ENCODE measurements at places on chromosomes 1 and 21.
A peak's percentile ranks its signal among the peaks of the same experiment; 100 is the strongest.

- peak; percentile 69 for DNase-seq
Measured at GRCh38 chr1:8120693-8121260, 94.7 kb upstream of the ERRFI1 start.

DNA sequence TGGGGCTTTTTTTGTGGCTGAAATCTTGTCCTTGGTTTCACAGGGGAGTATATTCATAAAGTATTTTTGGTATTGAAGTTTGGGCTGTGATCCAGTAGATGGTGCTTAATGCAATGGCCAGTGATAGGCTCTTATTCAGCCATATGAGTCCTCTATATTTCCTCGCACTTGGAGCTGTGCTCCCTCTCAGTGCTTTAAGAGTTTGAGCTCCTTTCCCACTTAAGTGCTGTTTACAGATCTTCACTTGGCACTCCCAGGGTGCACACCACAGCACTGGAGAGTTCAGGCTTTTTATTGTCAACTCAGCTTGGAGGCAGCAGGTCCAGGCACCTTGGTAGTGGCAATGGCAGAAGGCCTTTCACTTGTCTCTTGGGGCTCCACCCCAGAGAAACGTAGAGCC lies 54.9 kb downstream of the DRAM2 start:
- DNase-seq = no peak

GRCh38 chr1:54668567-54668966 lies 27.0 kb downstream of the MROH7 start:
- no peak for DNase-seq

- no peak for DNase-seq
Measured at GRCh38 chr1:216626394-216627067, 96.7 kb downstream of the ESRRG start.

- DNase-seq = no peak
Measured at GRCh38 chr1:9416506-9416905, 122.8 kb upstream of the SLC25A33 start.

DNA sequence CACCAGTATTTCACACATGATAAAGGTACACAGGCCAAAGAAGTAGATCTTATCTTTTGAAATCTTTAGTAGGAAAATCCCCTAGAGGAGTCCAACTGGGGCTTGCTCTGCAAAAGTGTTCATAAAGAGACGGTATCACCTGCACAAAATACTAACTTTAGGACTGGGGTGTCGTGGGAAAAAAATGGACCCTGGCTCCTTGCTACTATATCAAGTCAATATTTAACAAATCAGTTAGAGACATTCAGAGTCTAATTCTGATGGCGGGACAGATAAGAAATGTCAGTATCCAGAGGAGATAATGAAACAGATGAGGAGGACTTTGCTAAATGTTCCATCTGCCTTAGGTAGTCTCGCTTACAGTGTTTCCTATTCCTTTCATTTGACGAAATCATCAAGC lies 25.6 kb upstream of the CNN3 start:
- no peak for DNase-seq

DNA sequence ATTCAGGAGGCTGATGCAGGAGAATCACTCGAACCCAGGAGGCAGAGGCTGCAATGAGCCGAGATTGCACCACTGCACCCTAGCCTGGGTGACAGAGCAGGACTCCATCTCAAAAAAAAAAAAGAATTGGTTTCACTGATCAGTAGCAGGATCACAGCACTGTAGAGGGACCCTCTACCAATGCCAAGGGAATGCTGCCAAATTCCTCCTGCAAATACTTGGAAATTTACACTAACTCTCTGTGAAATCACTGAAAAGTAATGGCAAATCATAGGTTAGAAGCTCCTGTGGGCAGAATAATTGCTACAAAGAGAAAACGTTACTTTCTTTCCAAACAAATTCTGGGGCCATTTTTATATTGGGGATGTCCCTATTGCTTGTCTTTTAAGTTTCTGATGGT lies 6.7 kb upstream of the GPR25 start:
- no peak for DNase-seq

DNA sequence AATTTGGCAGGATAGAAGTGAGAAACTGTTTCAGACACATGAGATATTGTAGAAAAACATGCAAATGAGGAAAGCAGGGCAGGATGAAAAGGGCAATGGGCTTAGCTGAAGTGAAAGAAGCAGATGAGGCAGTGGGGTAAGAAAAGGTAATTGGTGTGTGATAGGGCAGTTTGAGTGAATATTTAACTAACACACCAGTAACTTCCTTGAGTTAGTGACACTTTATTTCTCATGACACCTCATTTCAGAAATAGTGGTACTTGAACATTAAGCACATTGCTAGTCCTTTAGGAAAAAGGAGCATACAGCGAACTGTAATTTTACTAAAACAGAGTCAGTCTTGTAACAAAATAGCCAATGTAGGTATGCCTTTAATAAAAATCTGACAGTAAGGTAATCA lies 415.0 kb downstream of the DPYD start:
- DNase-seq = no peak

DNA sequence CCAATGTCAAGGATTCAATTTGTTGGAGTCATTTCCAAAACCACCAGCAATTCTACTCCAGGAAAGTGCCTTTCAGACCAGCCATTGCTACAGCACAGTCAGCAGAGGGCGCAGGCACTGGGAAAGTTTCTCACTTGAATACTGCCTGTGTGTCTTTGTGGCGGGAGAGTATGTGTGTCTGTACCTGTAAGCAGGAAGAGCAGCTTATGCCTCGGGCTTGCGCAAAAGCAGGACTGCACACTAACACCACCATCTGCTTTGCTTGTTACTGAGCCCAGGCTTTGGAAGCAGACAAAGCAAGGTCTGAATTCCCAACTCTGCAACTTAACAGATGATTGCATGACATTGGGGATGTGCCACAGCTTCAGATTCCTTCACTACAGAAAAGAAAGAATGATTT lies 7.0 kb upstream of the CTSE start:
- peak; percentile 74 for DNase-seq

- DNase-seq = no peak
Measured at GRCh38 chr1:44016041-44016889, 15.0 kb downstream of the SLC6A9 start.

- no peak for DNase-seq
Measured at GRCh38 chr1:53549781-53550180, 90.6 kb downstream of the DMRTB1 start.

GRCh38 chr1:89908672-89909436 lies 86.1 kb upstream of the ZNF326 start:
- DNase-seq = peak; percentile 86

- DNase-seq = no peak
Measured at GRCh38 chr1:210477328-210477924, 148.7 kb downstream of the HHAT start.

DNA sequence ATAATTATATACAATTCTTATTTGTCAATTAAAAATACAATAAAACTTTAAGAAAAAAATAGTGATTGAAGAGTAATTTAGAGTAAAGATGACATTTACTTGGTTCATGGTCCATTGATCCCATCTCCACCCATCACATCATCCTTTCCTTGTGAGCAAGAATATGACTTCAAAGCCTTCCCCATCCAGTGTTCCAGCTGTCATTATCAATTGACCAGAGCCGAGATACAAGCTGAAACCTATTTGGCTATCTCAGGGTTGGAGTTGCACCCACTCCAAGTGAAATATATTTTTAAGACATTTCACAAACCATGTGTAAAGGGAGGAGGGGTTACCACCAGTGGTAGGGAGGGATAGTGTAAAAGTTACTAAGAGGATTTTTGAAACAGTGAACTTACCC lies 428.9 kb upstream of the C1orf87 start:
- no peak for DNase-seq

DNA sequence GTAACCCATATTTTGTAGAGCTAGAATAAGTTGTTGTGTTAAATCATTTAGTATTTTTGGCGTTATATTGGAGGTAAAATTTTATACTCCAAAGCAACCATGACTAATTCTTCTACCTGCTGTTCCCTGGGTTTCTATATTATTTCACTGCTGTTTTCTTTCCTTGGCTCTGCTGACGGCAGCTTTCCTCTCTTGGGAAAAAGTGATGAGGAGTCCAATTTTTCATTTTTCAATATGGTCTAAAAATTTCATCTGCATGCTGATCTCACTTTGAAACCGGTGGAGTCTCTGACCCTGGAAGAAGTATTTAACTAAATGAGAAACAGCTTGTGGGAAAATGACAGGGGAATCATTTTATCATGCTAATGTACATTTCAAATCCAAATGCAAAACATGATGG lies 110.2 kb downstream of the IFI44 start:
- no peak for DNase-seq

DNA sequence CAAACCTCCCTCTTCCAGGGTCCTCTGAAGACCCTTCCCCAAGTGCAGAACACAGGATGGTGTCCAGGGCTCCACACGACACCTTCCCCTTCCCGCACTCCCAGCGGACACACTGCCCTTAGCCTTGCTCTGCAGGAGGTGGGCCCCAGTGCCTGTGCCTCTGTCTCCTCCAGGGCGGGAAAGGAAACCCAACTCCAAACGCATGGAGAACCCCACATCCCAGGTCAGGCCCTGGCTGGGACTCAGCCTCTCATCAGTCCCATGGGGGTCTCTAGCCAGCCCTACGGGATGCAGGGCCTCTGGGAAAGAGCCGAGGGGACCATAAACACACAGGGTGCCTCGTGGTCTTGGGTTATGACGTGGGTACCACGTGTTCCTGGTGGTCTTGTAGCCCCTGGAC lies 5.6 kb upstream of the SMYD3 start:
- no peak for DNase-seq

DNA sequence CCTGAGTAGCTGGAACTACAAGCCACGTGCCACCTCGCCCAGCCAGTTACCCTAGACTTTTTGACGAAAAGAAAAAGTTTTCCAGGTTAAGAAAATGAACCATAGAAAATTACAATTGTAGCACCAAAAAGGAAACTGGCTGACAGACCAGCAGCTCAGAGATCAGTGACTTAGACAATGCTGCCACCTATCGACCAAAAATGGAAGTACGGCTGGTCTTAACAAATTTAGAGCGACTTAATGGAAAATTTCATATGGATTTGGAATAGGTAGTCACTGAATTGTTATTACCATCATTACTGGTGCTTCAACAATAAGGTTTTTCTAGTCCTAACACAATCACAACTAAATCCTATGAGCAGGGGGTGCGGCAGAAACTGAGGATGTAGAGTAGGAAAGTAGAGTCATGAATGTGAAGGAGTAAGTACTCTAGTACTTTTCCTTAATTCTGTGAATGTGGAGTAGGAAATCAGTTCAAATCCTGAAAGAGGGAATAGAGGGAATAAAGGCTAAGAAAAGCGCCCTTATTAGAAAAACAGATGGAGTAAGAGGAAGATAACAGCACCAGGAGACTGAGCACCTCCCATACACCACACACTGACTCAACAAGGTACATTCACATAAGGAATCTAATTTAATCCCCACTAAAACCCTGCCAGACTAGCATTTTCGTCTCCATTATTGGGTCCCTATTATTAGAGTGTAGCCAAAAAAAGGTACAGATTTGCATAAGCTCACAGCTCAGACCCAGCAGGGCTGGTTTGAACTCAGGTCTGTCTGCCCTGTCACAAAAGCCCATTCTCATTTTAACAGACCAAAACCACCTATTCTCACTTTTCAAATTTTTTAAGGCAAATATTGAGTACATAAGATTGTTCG lies 37.9 kb upstream of the MGST3 start:
- peak; percentile 86 for DNase-seq

- no peak for DNase-seq
Measured at GRCh38 chr21:38984568-38984967, 178.8 kb downstream of the ETS2 start.

DNA sequence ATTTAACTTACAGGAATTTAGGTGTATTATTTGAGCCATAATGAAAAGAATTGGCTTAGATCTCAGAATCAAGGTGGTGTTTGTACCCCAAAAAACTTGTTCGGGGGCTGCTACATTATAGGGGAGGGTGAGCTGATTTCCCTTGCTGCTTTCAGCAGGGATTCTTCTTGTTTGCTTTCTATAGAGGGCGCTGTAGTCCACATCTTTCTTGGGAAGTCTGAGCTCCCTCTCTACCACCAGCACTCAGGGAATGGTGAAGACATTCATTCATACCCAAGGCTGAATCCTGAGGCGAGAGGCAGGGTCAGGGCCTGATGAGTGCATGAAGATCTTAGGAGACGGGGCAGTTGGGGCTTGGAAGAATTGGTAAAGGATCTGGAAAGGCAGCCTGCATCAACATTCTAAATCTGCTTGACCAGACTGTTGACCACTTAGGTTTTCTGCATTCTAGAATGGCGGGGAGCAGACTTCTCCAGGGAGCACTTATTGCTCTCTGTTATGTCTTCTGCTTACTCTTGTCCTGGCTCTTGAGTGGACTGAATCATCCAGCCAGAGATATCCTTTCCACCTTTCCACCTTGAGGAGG lies 18.9 kb downstream of the SPATA46 start:
- DNase-seq = peak; percentile 47

GRCh38 chr1:28640766-28641165 lies 2.1 kb downstream of the TAF12 start:
- DNase-seq = no peak

- peak; percentile 41 for DNase-seq
Measured at GRCh38 chr1:100769906-100770646, 50.5 kb downstream of the VCAM1 start.

- DNase-seq = no peak
Measured at GRCh38 chr1:178941261-178941689, 70.4 kb upstream of the ANGPTL1 start.

GRCh38 chr1:174839211-174839610 lies 160.5 kb upstream of the CACYBP start:
- DNase-seq = no peak

DNA sequence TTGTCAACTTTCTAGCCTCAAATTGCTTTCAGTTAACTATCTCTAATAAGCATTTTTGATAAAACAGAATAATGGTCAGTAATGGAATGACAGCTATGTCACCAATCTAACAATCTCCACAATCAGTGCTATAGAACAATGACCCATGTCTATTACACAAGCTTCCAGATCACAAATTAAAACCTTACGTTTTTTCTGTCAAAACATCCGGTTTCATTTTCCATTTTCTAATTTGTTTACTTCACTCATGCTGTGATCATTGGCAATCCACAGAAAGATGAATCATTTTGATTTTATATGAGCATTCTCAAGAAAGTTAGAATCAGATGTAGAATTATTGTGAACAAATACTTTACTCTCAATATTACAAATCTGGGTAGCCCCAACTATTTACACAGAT lies 80.3 kb downstream of the KCNT2 start:
- no peak for DNase-seq

GRCh38 chr21:36097427-36098181 lies 27.8 kb downstream of the CBR1 start:
- DNase-seq = peak; percentile 20

GRCh38 chr1:223411309-223411708 lies 18.1 kb downstream of the CCDC185 start:
- DNase-seq = no peak

DNA sequence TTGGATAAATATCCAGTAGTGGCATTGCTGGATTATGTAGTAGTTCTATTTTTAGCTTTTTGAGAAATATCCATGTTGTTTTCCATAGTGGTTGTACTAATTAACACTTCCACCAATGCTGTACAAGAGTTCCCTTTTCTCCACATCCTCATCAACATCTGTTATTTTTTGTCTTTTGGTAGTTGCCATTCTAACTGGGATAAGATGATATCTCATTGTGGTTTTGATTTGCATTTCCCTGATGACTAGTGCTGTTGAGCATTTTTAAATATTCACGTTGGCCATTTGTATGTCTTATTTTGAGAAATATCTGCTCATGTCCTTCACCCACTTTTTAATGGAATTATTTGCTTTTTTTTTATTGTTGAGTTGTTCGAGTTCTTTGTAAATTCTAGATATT lies 183.9 kb downstream of the PTPRU start:
- no peak for DNase-seq

Measured in suppressor macrophage treated with lipopolysaccharide for 4 hours (primary cell).